ENCODE measurements at places on chromosomes 7 and 10. TPM values are rescaled to one million over a fixed set of nuclear protein-coding genes. Genes with fewer than 3 reads are reported as not detected.

Gene SLC13A1
- not detected for total RNA-seq

Gene CLDN4
- not detected for total RNA-seq

Gene IL15RA
- 22.1 TPM for total RNA-seq

Gene MYO1G
- 576 TPM for total RNA-seq

Gene CAMK2B
- not detected for total RNA-seq

Gene PODXL
- total RNA-seq, result 1.6 TPM

- DNase-seq, result no peak
These were observed 53.3 kb downstream of the TPST1 start for GRCh38 chr7:66258409-66258808.

DNA sequence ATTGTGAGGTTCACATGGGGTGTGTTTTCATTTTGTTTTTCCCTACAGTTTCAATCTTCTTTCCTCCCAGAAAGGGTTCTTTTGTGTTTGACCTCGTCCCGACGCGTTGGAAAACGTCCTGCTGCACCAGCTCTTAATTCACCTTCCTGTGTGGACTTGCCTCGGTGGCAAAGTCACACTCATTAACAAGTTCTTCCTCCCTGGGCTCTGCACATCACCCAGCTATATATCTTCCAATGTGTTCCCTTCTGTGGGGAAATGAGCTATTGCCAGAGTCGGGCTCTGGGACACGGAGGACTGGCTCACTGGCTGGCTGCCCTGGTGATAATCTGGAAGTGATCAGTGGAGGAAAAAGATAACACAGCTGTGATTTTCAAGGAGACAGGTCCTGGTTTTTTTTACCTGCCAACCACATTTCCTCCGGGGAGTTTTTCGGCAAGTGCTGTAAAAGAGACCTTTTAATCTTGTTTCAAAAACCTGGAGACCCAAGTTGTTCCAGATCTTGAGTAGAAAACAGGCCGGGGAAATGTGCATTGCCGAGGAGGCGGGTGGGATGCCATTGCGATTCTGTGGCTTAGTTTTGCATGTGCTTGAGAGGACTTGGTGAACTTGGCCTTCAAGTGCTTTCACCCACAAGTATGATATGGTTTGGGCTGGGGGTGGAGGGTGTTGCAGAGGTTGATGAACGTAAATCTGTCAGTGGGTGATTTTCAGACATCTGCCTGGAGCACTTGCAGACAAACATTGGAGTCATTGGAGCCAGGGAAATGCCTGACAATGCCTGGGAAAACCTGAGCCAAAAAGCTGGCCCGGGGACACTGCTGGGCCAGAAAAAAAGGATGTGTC, 96.5 kb upstream of the CREB5 start:
- no peak for DNase-seq

DNA sequence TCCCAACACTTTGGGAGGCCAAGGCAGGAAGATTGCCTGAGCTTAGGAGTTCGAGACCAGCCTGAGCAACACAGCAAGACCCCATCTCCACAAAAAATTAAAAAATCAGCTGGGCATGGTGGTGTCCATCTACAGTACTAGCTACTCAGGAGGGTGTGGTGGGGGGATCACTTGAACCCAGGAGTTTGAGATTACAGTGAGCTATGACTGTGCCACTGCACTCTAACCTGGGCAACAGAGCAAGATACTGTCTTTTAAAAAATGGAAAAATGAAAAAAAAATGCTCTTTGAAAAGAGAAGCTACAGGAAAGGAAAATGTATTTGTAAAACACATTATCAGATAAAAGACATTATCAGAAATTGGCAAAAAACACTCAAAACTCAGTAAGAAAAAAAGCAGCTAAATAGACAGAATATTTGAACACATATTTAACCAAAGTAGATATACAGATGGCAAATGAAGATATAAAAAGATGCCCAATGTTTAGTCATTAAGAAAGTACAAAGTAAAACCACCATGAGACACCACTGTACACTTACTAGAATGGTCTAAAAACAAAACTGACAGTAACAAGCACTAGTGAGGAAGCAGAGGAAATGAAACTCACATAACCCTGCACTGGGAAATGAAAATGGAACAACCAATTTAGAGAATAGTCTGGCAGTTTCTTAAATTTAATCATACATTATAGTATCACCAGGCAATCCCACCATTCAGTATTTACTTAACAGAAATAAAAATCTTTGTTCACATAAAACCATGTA, 40.5 kb downstream of the NRBF2 start:
- no peak for DNase-seq

GRCh38 chr10:29709484-29710002, 74.8 kb upstream of the SVIL start:
- DNase-seq, result no peak

GRCh38 chr10:58026036-58026435, 241.7 kb downstream of the IPMK start:
- DNase-seq, result no peak

DNA sequence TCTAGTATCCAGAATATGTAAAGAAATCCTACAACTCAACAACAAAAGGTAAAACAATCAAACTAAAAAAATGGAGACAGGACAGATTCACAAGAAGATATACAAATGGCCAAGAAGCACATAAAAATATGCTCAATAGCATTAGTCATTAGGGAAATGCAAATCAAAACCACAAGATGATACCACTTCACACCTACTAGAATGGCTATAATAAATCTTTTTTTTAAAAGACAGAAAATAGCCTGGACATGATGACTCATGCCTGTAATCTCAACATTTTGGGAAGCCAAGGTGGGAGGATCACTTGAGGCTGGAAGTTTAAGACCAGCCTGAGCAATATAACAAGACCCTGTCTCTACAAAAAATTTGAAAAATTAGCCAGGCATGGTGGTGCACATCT, 27.9 kb upstream of the CHCHD3 start:
- DNase-seq, result no peak

DNA sequence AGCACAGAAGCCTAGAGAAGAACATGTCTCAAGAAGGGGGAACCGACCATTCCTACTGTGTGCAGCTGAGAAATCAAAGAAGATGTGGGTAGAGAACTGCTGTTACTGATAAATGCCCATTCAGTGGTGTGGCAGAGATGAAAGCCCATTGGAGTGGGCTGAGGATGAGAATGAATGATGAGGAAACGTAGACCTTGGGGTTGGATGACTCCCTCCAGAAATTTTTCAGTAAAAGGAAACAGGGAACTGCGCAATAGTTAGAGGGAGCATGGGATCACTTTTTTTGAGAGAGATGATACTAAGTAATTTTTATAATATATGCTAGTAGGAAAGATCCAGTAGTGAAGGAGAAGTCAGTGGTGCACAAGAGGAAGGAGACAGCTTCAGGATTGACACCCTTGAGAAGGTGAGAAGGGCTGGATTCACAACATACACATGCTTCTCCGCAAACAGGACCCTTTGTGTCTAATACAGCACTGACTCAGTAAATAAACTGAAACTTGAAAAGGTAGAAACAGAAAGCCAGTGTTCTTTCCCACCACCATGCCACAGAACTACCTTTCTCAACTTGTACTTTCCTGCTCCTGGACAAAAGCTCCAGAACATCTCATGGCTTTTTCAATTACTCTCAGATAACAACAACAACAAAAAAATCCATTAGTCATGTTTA, 104.7 kb upstream of the IL6 start:
- no peak for DNase-seq

DNA sequence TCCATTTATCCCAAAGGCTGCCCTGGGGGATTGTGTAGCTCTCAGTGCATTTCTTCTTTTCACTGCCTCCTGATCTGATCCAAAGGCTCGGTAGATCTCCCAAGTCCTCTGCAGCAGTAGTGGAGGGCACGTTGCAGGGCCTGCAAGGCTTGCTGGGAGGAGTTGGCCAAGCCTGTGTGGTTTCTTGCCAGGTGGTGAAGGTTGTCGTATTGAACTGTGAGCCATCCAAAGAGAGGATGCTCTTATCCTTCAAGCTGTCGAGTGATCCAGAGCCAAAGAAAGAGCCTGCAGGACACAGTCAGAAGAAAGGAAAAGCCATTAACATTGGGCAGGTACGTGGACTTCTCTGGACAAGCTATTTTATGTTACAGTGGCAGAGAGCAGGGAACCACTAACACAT, 21.2 kb downstream of the PDCD11 start:
- no peak for DNase-seq

DNA sequence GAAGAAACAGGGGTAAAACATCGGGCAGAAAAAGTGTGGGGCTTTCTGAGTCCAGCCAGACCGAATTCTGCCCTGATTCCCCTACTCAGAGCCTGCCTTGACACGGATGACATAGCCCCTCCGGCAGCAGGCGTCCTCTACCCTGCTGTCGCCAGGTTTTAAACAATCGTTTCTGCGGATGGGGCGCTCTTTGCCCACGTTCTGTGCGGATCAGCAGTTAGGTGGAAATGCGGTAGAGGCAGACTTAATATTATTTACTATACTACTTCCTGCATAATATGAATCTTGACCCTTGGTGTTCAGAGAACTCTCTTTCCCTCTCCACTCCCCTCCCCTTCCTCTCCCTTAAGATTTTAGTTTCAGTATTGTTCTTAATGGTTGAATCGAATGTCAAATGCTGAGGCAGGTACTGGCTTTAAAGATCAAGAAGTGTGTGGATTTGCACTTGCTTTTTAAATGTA, 2.4 kb downstream of the GATA3 start:
- DNase-seq, result peak; percentile 74

- no peak for DNase-seq
These were observed 217.8 kb upstream of the AGK start for GRCh38 chr7:141333459-141333858.

DNA sequence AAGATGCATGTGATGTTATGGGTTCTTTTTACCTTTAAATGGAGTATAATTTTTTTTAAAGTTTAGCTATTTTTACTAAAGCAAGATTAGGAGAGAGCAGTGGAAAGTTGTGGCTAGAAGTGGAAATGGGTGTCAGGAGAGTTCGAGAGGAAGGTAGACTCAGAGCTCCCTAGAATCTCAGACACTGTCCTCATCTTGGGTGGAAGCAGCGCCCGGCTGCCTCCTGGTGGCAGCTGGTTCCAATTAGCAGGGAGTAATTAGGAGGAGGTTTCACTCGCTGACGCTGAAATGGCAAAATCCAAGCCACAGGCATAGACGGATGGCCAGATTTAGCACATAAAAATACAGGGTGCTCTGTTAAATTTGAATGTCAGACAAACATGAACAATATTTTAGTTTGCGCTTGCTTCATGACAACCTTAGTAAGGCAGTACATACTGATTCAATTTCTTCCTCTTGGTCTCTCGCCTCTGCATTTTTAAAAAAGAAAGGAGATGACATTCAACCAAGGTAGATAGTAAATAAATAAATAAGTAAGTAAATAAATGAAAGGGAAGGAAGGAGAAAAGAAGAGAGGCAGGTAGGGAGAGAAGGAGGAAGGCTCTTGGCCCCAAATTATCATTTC, 58.5 kb downstream of the LGI1 start:
- peak; percentile 35 for DNase-seq

- DNase-seq, result no peak
These were observed 372.6 kb downstream of the GRID1 start for GRCh38 chr10:85993840-85994507.
